ENCODE measurements at places on chromosomes 4 and X.

DNA sequence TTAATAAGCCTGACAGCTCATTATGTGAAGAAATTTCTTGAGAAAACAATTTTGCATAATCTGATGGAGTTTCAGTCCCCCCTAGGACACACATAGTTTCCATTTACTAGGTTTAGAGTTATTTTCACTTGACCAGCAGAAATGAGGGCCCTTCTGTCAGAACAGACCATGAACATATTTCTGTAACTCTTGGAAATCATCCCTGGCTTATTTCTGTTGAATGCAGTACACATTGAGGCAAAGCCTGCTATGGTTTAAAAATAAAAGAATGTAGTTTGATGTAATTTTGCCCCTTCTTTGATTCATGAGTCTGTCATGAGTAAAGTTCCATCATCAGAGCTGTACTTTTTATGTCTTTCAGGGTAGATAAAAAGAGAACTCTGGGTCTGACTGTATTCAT is 104.6 kb upstream of the ETNPPL start:
- DNase-seq = no peak

- DNase-seq = no peak
Measured at GRCh38 chr4:150495550-150495949, 86.4 kb upstream of the MAB21L2 start.

- DNase-seq = no peak
Measured at GRCh38 chrX:137549073-137549472, 16.9 kb upstream of the ZIC3 start.

DNA sequence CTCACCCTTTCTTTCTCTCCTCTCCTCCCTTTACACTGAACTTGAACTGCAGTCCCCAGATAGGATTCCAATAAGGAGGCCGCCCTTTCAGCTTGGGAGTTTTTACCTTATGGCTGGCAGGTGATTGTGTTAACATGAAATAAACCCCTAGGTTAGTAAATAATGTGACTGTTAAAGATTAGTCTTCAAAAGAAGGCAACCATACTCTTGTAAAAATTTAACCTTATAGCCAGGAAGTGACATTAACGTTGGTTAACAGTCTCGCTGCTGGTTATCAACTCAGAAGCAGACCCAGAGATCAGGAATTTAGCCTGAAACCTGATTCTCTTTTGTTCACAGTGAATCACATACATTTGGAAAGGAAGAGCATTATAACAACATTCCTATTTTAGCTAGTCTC is 15.2 kb downstream of the FHDC1 start:
- no peak for DNase-seq

GRCh38 chrX:66043584-66043983 is 3.7 kb upstream of the VSIG4 start:
- no peak for DNase-seq

DNA sequence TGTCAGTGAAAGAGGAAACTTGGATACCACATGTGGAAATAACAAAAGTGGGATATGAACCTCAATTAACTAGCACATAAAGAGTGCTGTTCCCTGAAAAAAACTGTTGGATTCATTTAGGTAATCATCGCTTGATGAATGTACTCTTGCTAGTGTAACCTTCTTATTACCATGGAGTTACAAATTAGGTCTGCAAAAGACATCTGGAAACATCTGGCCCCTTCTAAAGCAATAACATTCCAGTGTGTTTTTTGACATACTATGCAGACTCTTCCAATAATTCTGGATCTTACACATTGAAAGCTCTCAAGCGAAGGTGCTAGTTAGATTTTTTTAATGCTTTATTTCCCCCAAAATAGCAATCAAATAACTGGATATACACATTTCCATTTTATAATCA is 134.6 kb downstream of the ATP10D start:
- no peak for DNase-seq

DNA sequence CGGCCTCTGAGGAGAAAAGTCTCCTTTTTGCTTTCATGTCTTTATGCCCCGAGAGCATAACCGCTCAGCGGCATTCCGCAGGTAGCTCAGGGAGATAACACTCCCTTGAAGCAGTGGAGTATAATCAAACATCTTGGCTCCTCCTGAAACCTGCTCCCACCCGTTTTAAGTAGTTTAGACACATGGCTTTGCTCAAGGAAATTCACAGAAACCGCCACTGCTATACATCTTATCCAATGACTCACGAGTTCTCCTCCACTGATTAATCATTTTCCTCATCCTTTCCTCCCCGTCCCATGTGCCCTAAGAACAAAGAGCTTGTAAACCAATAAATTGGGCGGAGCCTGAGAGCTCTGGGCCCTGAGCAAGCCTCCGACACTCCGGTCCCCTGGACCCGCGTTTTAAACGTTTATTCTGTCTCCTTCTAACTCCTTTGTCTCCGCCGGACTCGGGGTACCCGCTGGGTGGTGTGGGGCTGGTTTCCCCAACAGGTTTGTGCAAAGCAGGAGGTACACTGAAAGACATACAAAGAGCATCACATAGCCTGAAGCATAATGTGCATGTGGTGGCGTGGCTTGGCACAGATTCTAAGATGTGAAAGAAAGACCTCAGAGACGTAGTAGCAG is 401.2 kb downstream of the TLL1 start:
- no peak for DNase-seq

DNA sequence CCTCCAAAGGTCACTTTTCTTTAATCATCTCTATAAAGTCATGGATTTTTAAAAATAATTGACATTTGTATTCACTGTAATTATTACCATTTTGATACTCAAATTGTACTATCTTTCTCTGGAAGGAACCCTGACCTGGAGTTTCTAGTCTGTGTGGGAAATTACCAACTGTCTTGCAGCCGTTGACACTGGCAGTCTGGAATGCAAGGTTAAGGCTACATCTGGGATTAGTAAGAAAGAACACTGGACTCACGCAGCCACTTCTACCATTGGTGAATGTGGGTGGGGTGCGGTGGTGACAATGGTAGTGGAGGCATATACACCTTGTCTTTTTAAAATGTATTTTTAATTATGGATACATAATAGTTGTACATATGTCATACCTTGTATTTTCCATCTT is 40.9 kb downstream of the EGF start:
- DNase-seq = no peak

DNA sequence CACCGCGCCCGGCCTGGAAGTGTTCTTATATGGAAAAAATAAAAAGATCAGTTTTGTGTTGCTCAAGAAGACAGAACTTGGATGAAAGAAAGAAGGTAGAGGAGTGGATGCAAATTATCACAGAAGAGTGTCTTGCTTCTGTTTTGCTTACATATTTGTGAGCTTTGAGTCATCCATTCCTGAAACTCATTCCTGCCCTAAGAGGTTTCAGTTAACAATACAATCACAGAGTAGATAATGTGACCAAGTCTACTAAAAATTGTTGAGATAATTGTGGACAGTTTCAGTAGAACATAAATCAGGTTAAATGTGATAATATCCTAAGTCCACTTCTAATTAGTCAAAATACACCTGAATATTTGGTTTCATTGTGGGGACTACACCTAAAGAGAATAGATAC is 26.4 kb upstream of the LRCH2 start:
- no peak for DNase-seq

DNA sequence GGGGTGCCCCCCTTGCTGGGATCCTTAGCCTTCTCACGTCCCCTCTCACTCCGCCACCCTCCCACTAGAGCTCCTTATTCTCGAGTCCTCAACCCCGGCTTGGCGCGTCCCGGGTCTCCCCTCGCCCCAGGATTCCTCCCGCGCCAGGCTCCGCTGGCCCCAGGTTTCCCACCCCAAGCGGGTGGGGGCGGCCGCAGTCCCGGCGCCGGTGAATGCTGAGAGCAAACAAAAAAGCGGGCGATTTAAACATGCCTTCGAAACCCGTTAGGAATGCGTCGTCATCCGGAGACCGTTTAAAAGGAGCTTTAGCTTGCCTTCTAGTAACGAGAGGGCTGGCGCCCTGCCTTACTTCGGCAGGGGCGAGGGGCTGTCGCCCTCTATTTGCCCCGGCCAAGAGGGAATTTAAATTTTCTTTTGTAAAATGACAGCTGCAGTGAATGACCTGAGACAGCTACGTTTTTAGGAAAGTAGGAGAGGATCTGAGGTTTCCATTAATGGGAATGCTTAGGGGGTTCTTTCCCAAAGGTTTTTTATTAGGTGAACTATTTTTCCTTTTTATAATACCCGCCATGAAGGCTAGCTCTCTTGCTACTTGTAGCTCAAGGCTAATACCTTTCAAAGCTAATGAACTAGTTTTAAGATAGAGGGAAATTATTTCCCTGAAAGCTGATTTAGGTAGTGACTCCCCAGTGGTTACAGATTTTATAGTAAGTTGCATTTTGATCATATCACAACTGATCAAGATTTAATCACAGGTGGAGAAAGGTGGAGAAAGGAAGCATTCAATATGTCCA is 3.1 kb downstream of the JADE1 start:
- peak; percentile 63 for DNase-seq

DNA sequence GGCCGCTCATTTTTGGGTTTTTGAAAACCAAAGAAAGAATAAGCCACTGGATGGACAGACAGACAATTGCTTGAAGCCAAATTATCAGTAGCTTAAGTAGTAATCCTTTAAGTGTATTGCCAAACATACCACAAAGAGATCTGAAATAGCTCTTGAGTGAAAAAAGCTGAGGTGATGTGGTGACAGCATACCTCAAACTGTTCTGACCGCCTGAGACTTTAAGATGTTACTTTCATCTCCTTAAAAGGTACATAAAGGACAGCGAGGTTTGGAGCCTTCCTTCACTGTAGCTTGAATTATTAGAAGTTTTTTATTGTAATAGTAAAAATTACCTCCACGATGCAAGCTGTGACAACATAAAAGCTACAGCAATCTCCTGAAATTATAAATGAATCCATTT is 271.5 kb upstream of the FAM241A start:
- DNase-seq = no peak

All from right atrium auricular region (tissue), 2 donors.